Central memory CD8-positive, alpha-beta T cell (primary cell): ENCODE measurements at places on chromosomes 13 and 19.

- H3K4me3 ChIP-seq = peak within 1 kb of the TSS; percentile 75
- H3K36me3 ChIP-seq = no peaks in the 10 kb centered on the region
- H3K4me1 ChIP-seq = peaks cover 48% of the 10 kb centered on the region
- no peaks in the 10 kb centered on the region for H3K27me3 ChIP-seq
These were observed at the start of gene FXYD7 for GRCh38 chr19:35143231-35143715. Gene FXYD7, plus strand, starts transcription at chr19:35143255. Its CDS starts 79 bp downstream, at chr19:35143334.

DNA sequence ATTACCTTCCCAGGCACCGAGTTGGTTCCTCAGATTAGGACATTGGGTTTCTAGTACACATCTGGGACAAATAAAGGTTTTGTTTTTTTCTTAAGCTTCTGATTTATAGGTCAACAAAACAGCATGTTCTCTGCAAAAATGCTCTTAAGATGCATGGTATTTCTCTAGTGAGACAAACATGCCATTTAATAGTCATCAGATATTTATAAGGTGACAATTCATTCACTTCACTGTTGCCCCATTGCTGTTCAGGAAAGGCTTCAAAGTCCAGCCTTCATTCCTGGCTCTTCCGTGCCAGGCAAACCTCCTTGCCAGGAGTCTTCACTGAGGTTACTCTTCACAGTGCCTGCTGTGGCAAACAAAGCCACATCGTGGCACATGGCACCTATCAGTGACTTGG, 156.3 kb upstream of the FNDC3A start:
- H3K27ac ChIP-seq = no peak overlapping the region
- no peaks in the 10 kb centered on the region for H3K27me3 ChIP-seq
- peaks cover 11% of the 10 kb centered on the region for H3K4me1 ChIP-seq
- H3K36me3 ChIP-seq = no peaks in the 10 kb centered on the region
- no peak for DNase-seq

DNA sequence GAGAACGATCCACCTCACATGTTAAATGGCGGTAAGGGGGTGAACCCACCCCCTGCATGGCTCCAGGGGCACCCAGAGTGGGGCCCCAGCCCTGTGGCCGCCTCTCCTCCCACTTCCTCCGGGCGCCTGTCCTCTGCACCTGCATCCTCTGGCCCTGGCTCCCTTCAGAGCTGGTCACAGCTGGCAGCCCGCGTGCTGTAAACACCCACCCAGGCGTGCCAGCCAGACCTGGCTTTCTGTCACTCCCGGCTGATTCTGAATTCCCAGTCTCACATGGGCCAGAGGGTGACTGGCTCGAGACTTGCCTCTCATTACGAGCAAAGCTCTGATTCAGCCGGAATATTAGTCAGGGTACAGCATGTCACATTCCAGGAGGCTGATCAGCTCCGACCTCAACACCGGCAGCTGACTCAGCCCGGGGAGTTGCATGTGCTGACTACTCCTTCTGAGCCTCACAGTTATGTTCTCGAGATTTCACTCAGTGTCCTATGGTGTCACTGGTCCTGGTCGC, 75.1 kb downstream of the GNG7 start:
- peak overlapping the region; percentile 18 for H3K4me3 ChIP-seq
- peaks cover 17% of the 10 kb centered on the region for H3K36me3 ChIP-seq
- peaks cover 36% of the 10 kb centered on the region for H3K4me1 ChIP-seq
- H3K27ac ChIP-seq = peak overlapping the region; percentile 83
- no peaks in the 10 kb centered on the region for H3K27me3 ChIP-seq

GRCh38 chr19:31648347-31648746, 299.1 kb upstream of the TSHZ3 start:
- no peak overlapping the region for H3K4me3 ChIP-seq
- H3K4me1 ChIP-seq = no peaks in the 10 kb centered on the region
- H3K27me3 ChIP-seq = peaks cover 24% of the 10 kb centered on the region
- H3K27ac ChIP-seq = no peak overlapping the region

DNA sequence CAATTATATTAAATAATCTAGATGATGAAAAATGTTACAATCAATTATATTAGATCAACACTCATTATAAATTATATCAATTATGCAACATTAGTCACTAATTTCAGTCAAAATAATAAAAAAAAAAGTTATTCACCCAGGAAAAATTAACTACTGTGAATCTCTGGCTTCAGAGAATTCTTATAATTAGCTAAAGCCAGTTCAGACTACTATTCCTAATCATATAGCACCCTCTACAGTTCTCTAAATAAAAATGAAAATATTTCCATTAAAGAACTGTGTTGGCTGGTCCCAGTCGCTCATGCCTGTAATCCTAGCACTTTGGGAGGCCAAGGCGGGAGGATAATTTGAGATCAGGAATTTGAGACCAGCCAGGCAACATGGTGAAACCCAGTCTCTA, 33.0 kb downstream of the XPO4 start:
- no peak overlapping the region for H3K27ac ChIP-seq
- H3K4me3 ChIP-seq = no peak overlapping the region
- H3K4me1 ChIP-seq = peaks cover 19% of the 10 kb centered on the region
- H3K27me3 ChIP-seq = no peaks in the 10 kb centered on the region
- DNase-seq = no peak
- peaks cover 6% of the 10 kb centered on the region for H3K36me3 ChIP-seq

GRCh38 chr13:47085346-47085745, 188.5 kb upstream of the HTR2A start:
- H3K4me1 ChIP-seq = no peaks in the 10 kb centered on the region
- no peaks in the 10 kb centered on the region for H3K36me3 ChIP-seq
- no peak overlapping the region for H3K27ac ChIP-seq
- DNase-seq = no peak
- no peak overlapping the region for H3K4me3 ChIP-seq

DNA sequence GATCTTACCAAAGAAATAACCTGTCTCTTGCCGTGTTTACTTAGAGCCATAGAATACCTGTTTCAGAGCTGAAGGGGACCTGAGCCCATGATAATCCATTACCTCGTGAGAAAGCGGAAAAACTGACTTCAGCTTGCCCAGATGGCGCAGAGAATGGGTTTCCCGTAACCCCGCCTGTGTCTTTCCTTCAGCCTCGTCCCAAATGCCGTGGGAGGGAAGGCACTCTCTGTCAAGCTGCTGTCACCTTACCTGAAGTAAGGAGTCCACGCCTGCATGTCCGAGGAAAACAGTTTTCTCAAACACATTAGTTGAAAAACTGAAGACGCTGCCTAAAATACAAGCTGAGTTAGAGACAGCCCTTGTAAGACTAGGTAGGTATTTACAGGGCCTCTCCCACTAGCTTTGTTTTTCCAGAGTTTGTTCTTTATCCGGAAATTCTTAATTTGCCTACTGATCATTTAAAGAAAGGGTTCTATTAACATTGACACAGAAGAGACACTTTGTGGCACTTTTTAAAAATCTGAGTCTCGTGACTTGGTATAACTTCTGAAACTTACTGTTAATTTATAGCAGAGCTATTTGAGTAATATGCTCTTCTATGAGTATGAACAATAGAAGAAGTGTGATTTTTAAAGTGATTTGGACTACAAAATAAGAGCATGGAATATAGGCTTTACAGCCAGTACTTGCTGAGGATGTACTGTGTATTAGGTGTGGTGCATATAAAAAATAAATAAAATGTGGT, 1.3 kb upstream of the INTS6 start:
- H3K27ac ChIP-seq = peak overlapping the region; percentile 94
- H3K4me1 ChIP-seq = peaks cover 42% of the 10 kb centered on the region
- H3K27me3 ChIP-seq = no peaks in the 10 kb centered on the region
- peak overlapping the region; percentile 81 for H3K4me3 ChIP-seq
- H3K36me3 ChIP-seq = peaks cover 32% of the 10 kb centered on the region

DNA sequence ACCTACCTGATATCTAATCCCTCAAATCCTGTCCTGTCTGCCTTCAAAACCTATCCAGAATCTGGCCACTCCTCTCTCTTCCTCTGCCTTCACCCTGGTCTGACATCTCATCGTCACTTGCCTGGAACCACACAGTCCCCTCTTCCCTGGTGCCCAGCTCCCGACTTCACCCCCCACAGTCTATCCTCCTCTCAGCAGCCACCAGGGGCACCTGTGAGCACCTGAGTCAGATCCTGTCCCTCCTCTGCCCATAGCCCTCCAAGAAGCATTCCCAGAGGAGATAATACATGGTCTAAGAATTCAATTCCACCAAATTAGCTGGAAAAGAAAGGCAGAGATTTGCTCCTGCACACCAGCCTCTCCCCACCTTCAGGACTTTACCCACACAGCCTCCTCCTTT, 48.9 kb downstream of the ZNRF4 start:
- H3K27ac ChIP-seq = no peak overlapping the region
- H3K27me3 ChIP-seq = peaks cover 20% of the 10 kb centered on the region
- no peak for DNase-seq
- H3K36me3 ChIP-seq = peaks cover 1% of the 10 kb centered on the region
- H3K4me1 ChIP-seq = no peaks in the 10 kb centered on the region

GRCh38 chr13:87622971-87623370, 48.2 kb upstream of the SLITRK5 start:
- H3K36me3 ChIP-seq = no peaks in the 10 kb centered on the region
- no peak for DNase-seq
- H3K4me3 ChIP-seq = no peak overlapping the region

- H3K4me1 ChIP-seq = no peaks in the 10 kb centered on the region
- no peak overlapping the region for H3K27ac ChIP-seq
- DNase-seq = no peak
These were observed 396.7 kb downstream of the RFC3 start for GRCh38 chr13:34214686-34215085.

DNA sequence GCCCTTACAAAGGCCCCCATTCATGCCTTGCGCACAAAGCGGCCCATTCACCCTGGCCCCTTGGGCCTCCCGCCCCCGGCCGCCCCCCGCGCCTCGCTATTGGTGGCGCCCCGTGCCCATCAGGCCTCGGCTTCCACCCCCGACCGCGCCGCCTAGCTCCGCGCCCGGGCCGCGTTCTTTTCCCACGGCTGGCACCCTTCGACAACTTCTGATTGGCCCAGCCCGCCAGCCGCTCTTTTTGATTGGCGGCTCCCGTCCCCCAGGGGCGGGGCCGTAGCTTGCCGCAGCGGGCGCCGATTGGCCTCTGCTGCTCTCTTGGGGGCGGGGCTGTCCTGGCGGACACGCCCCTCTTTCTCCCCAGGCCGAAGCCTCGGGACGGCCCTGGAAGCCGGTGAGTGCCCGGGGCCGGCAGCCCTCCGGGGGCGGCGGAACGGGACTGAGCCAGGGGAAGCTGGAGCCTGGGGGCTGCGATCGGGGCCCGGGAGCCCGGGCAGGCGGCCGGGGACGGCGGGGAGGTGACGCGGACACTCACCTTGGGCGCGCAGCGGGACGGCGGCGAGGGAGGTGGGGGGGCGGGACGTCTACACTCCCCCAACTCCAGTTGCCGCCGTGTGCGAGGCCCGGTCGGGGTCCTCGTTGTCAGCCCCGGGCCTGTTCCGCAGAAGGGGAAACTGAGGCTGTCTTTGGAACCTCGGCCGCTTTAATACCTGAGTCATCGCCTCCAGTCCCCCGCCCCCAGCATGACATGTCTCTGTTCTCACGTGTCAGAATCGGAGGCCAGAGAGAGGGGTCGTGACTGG, at the start of gene MYH14:
Gene MYH14 (plus strand): TSS at position 342 of the 800 bp plus-strand sequence. CDS start 6,744 bp downstream, outside the sequence.
- no peaks in the 10 kb centered on the region for H3K4me1 ChIP-seq
- H3K4me3 ChIP-seq = no peak within 1 kb of the TSS
- DNase-seq = no peak
- H3K36me3 ChIP-seq = no peaks in the 10 kb centered on the region
- H3K27me3 ChIP-seq = peaks cover 69% of the 10 kb centered on the region

- no peak for DNase-seq
- H3K4me3 ChIP-seq = no peak overlapping the region
- no peaks in the 10 kb centered on the region for H3K36me3 ChIP-seq
- H3K27me3 ChIP-seq = no peaks in the 10 kb centered on the region
These were observed 65.1 kb upstream of the RANBP3 start for GRCh38 chr19:6042776-6043726.

- H3K4me3 ChIP-seq = no peak overlapping the region
- H3K4me1 ChIP-seq = peaks cover 4% of the 10 kb centered on the region
- no peaks in the 10 kb centered on the region for H3K27me3 ChIP-seq
- DNase-seq = no peak
- H3K27ac ChIP-seq = no peak overlapping the region
- H3K36me3 ChIP-seq = peaks cover 7% of the 10 kb centered on the region
These were observed 7.7 kb upstream of the PTOV1 start for GRCh38 chr19:49843265-49843664.

DNA sequence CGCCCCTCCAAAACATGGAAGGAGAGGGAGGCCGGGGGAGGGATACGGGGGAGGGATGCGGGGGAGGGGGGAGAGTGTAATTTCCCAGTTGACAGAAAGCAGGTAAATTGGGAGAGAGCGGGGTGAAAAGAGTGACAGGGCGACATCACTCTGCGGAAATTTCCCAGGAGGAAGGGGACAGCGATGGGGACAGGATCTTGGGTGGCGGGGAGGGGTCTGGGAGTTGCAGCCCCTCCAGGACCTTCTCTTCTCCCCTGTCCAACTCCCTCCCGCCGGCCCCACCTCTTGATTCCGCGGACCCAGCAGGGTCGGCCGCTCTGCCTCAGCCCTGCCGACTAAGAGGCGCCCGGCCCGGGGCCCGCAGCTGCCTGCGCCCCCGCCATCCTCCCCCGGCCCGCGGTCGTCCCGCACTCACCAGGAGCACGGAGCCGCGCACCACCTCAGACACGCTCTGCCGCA, 108.0 kb upstream of the DOCK9 start:
- peak overlapping the region; percentile 75 for H3K4me3 ChIP-seq
- DNase-seq = no peak
- no peaks in the 10 kb centered on the region for H3K27me3 ChIP-seq
- peak overlapping the region; percentile 81 for H3K27ac ChIP-seq
- peaks cover 33% of the 10 kb centered on the region for H3K4me1 ChIP-seq
- peaks cover 24% of the 10 kb centered on the region for H3K36me3 ChIP-seq

GRCh38 chr13:45238945-45239795, 38.3 kb upstream of the KCTD4 start:
- H3K4me1 ChIP-seq = peaks cover 12% of the 10 kb centered on the region
- no peak overlapping the region for H3K27ac ChIP-seq
- no peak for DNase-seq
- H3K4me3 ChIP-seq = no peak overlapping the region

DNA sequence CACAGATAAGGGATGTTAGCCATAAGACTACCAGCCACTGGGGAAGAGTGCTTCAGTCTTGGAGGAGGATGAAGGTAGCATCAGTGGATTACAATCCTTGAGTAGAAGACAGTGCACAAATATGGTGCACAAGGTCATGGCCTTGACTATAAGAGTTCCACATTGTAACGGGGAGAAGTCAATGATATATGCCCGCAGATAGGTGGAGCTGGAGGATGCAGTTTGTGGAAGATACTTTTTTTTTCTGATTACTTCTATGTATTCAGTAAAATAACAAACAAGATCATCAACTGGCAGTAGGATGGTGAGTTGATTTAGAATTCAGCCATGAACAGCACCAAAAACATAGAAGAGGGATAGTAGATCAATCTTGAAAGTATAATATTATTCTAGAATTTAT, 926.8 kb upstream of the MIR17HG start:
- H3K27me3 ChIP-seq = no peaks in the 10 kb centered on the region
- no peak overlapping the region for H3K27ac ChIP-seq
- H3K4me1 ChIP-seq = no peaks in the 10 kb centered on the region
- no peak overlapping the region for H3K4me3 ChIP-seq
- no peaks in the 10 kb centered on the region for H3K36me3 ChIP-seq

DNA sequence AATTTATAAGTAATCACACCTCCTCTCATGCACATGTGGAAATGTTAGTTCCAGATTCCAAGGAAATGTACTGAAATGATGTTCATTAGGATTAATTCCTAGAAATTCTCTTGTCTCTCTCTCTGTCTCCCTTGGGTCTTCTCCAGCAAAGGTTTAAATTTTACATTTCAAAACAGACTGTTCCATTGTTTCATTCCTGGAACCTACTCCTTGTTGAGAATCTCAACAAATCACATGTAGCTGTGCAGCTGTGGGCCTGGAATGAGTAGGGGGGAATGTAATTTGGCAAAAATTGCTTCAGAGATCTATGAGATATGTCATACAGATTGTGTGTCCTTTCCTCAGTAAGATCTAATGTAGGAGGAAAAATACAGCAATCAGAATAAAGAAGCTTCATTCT, 46.2 kb upstream of the RFXAP start:
- no peak overlapping the region for H3K27ac ChIP-seq
- H3K4me3 ChIP-seq = no peak overlapping the region
- peaks cover 45% of the 10 kb centered on the region for H3K27me3 ChIP-seq
- no peaks in the 10 kb centered on the region for H3K36me3 ChIP-seq
- no peaks in the 10 kb centered on the region for H3K4me1 ChIP-seq
